ENCODE measurements at places on chromosomes 16 and 17.

DNA sequence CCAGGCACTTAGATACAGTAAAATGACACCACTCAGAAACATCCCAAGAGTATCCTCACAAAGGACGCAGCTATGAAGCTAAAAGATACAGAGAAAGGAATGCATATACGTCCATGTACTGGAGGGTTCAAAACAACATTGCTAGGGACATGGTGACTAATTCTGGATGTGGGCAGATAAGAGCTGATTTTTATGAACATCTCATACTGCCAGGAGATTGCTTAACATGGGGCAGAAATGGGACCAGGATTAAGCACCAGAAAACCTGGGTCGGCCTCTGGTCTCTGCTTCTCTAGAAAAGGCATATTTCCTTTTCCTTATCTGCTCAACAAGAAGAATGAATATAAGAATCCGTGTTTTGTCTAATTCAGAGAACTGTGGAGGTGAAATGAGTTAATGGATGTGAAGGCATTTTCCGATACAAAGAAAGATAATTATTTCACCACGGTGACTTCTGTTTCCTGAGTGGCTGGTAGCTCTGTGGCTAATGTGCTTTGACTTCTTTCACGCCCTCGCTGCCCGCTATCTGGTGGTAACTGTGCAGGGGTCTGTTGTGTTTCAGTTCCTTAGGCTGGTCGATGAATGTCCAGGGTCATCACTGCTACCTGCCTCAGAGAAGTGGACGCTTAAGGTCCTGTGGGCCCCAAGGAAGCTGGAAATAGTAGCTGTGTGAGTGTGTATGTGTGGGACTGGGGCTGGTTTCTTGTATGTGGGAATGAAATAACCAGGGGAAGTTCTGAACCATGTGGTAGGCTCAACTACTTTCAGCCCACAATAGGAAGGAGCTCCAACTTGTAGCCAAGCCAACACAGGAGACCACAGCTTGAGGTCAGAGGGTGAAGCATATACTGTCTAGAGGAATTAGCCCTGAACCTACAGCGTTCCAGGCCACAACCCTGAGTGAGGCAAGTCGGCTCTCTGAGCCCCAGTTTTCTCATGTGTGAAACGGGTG lies 15.8 kb upstream of the CCL5 start:
- DNase-seq, result peak; percentile 47

GRCh38 chr16:85541619-85541979 lies 71.5 kb upstream of the GSE1 start:
- DNase-seq, result no peak

- no peak for DNase-seq
Measured at GRCh38 chr16:74280448-74280847, 16.2 kb upstream of the PSMD7 start.

GRCh38 chr17:44024271-44024663 lies 9.5 kb upstream of the TMEM101 start:
- no peak for DNase-seq

GRCh38 chr17:30000755-30001257 lies 59.4 kb downstream of the EFCAB5 start:
- no peak for DNase-seq

DNA sequence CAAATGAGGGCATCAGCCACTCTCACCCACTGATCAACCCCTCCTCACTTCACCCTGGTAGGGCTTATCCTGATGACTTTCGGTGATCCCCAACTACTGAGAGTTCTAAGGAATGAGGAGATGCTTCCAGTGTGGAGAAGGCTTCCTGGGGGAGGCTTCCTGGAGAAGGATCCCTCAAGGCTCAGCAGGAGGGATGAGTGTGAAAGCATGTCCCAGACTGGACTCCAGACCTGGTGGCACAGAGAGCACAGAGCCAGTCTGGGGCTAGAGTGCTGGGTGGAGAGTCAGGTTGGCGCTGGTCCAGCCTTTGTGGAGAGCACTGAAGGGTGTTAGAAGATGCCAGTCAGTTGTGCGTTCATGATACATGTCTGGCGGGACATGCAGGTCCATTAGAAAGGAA lies 53.7 kb downstream of the PLD6 start:
- no peak for DNase-seq

DNA sequence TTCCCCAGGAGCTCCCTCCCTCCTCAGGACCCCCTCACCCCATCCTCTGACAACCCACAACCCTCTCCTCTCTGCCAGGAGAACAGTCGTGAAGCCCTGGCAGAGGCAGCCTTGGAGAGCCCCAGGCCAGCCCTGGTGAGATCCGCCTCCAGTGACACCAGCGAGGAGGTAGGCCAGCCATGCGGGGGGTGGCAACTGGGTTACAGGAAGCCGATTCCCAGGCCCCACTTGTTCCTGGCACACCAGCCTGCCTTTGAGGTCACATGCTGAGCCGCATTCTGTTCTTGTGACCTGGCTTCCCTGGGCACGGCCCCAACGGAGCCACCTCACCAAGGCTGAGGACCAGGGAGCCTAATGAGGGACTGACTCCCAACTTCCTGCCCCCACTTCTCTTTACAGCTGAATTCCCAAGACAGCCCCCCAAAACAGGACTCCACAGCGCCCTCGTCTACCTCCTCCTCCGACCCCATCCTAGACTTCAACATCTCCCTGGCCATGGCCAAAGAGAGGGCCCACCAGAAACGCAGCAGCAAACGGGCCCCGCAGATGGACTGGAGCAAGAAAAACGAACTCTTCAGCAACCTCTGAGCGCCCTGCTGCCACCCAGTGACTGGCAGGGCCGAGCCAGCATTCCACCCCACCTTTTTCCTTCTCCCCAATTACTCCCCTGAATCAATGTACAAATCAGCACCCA lies 7.9 kb downstream of the NAT9 start:
- DNase-seq, result no peak

Measured in GM10248 (cell line).